IPS-NIHi11 (cell line): ENCODE measurements at places on chromosomes 2 and 18.
A peak's percentile ranks its signal among the peaks of the same experiment; 100 is the strongest.

DNA sequence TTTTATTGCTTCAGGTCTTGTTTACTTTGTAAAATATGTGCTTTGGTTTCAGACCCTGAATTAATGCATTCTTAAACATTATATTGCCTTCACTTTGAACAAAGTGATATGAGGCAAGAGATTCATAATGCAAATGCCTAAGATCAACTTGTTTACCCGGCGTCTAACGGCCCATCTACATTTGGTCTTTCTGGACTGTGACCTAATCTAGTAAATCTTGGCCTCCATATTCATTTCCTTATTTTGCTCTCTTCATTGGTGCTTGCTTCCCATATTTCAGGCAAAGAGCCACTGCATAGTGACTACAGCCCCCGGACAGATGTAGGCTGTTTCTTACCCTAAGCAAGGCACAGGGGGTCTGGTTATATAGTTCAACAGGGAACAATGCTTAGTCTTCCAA lies 53.0 kb upstream of the SLC39A10 start:
- no peak for DNase-seq

DNA sequence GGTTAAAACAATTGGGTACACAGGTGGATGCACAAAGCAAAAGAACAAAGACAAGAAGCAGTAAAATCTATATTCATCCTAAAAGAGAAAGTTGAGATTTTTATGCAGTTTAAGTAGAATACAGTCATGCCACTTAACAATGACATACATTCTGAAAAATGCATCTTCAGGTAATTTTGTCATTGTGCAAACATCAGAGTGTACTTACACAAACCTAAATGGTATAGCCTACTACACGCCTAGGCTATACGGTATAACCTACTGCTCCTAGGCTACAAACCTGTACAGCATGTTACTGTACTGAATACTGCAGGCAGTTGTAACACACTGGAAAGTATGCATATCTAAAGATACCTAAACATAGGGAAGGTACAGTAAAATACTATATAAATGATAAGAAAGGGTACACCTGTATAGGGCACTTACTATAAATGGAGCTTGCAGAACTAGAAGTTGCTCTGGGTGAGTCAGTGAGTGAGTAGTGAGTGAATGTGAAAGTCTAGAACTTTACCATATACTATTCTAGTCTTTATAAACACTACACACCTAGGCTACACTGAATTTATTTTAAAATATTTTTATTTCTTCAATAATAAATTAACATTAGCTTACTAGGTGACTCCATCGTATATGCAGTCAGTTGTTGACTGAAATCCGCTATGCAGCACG lies 132.9 kb downstream of the BARD1 start:
- no peak for DNase-seq

DNA sequence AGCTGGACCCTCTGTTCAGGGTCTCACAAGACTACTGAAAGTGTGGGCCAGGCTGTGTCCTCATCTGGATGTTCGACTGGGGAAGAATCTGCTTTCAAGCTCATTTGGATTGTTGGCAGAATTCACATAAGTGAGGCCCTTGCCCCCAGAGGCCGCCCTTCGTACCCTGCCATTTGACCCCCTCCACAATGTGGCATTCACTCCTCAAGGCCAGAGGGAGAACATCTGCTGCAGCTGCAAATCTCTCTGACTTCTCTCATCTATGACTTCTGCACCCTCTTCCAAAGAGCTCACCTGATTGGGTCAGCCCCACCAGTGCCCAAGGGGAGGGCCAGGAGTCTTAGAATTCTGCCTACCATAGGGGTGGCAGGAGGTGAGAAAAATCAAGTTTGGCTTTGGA lies 3.9 kb upstream of the CNDP2 start:
- no peak for DNase-seq

- peak; percentile 73 for DNase-seq
Observed at GRCh38 chr18:77133051-77133834, 660 bp upstream of the MBP start.

GRCh38 chr18:61596296-61596695 lies 263.1 kb downstream of the CDH20 start:
- DNase-seq: no peak

DNA sequence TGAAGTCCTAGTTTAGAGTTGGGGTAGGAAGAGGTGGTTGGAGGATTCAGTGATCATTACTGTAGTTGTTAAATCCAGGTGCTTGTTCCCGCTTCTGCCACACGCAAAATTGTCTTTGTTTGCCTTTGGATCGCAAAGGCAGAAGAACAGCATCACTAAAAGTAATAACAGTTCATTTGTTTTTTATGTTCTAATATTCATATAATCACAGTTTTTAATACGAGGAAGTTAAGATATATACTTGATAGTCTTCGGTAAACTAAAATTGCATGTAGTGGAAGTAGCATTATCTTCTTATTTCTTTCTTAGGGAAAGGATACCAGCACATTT lies 365 bp downstream of the NDUFB3 start:
- no peak for DNase-seq

DNA sequence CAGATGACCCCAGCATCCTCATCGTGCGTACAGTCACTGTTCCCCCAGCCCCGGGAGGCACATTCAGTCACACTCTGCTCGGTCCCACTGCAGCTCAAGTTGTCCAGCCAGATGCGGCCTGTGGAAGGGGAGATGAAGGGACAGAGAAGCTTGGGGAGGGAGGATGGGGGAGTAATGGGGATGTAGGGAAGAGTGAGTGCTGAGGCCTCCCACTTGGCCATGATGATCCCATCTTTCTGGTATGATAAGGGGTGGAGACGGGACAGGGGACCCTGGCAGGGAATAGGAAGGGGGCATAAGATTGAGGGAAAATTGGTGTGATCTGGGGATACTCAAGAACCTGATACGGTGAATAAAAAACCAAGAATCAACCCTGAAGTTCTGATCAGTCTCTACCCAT lies 3.5 kb downstream of the LOXL3 start:
- DNase-seq: no peak

- no peak for DNase-seq
Observed at GRCh38 chr2:53303012-53303578, 464.5 kb upstream of the CHAC2 start.
